ENCODE measurements at places on chromosomes 12 and 14. TPM values are rescaled to one million over a fixed set of nuclear protein-coding genes. Genes with fewer than 3 reads are reported as not detected.

CCDC196 gene
- total RNA-seq = not detected

TMEM253 gene
- total RNA-seq = not detected

GPD1 gene
- total RNA-seq = not detected

SAV1 gene
- total RNA-seq = 19.6 TPM

LGR5 gene
- total RNA-seq = not detected

E2F7 gene
- 2.4 TPM for total RNA-seq

RNU4-1 gene
- under 0.01 TPM for total RNA-seq

CD63 gene
- 1,176 TPM for total RNA-seq

SPTB gene
- 0.05 TPM for total RNA-seq

NABP2 gene
- total RNA-seq = 23.6 TPM

TRPV4 gene
- total RNA-seq = 0.32 TPM
